ENCODE measurements at places on chromosomes 7 and 10. TPM values are rescaled to one million over a fixed set of nuclear protein-coding genes. Genes with fewer than 3 reads are reported as not detected.

- no peak for DNase-seq
Measured at GRCh38 chr10:66350622-66351399, 575.0 kb upstream of the LRRTM3 start.

DNA sequence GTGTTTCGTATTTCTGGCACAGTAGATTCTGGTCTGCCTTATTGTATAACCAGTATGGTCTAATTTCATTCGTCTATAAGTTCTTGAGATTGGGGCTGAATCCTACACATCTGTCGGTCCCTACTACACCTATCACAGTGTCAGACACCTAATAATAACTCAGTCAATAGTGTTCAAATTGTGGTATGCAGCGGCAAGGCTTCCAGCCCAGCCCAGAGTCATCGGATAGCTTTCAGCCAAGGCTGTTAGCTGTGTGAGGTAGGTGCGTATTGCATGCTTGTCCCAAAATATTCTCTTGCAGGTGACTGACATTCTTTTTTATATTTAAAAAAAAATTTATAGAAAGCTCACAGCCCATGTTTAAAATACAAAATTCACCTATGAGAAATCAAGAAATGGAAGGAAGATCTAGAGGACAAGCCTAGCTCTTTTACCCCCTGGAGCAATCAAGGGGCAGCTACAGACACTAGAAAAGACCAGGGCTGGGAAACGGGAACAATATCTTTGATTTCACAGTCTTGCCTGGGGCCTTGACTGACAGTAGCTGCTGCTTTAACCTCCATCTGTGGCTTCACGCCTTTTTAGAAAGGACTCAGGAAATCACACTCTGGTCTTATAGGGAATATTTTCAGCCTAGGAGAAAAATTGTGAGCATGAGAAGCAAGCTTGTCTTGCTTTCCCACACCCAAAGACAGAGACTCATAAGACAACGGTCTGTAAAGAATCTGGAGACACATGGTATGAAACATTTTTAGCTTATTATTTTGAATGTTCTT lies 9.5 kb upstream of the ASB4 start:
- DNase-seq: no peak

- no peak for DNase-seq
Measured at GRCh38 chr10:133475425-133475734, 21.6 kb downstream of the SCART1 start.

- no peak for DNase-seq
Measured at GRCh38 chr7:106076537-106076936, 35.6 kb downstream of the SYPL1 start.

Gene BICC1
- polyA plus RNA-seq: 32.1 TPM

Gene PON3
- not detected for polyA plus RNA-seq
